ENCODE measurements at places on chromosomes 4 and X.
A peak's percentile ranks its signal among the peaks of the same experiment; 100 is the strongest.

GRCh38 chr4:127997534-127998388 lies 32.6 kb downstream of the ABHD18 start:
- DNase-seq: peak; percentile 3

DNA sequence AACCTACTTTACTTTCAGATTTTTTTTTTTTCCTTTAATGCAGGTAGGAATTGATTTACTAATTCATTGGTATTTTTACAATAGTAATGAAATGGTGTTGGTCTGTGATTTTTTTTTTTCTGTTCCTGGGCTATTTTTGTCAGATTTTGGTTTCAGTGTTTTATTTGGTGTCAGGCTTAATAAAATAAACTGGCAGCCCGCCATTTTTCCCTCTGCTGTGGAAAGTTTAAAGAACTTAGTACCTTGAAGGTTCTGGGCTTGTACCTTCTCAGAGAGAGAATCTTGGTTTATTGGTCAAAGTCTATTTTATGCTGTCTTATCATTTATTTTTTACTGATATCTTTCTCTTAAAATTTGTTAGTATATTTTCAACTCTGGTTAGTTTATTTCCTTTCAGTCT lies 64.0 kb upstream of the RHOH start:
- DNase-seq: no peak

GRCh38 chr4:103074744-103075434 lies 1.7 kb downstream of the SLC9B2 start:
- no peak for DNase-seq

- no peak for DNase-seq
These were observed 119.5 kb downstream of the STOX2 start for GRCh38 chr4:184024637-184025036.

GRCh38 chrX:143435916-143436315 lies 81.4 kb downstream of the SPANXN3 start:
- DNase-seq: no peak

GRCh38 chr4:109052821-109053220 lies 249.6 kb downstream of the COL25A1 start:
- no peak for DNase-seq

DNA sequence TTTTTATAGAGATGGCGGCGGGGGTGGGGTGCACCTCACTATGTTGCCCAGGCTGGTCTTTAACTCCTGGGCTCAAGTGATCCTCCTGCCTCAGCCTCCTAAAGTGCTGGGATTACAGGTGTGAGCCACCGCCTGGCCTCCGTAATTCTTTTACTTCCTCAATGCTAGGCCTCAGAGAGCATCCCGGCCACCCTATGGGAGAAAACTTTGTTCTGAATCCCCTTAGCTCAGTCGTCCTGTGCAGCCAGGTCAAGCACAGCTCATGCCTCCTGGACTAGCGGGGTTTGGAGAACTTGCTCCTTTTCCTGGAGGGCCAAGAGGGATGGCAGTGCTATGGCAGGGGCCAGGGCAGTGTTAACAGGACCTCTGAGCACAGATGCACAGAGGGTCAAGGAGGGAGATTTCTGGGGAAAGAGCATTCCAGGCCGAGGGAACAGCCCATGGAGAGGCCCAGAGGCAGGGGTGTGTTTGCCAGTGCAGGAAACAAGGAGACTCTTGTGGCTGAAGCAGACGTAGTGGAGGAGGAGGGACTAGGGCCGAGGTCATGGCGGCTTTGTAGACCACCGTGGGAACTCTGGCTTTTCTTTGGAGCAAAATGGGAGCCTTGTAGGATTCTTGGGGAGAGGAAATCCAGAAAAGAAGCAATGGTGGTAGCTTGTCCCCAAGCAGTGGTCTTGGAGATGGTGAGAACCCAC lies 9.8 kb upstream of the TNIP2 start:
- DNase-seq: no peak

- no peak for DNase-seq
These were observed 64.8 kb upstream of the RBPJ start for GRCh38 chr4:26255989-26256388.

DNA sequence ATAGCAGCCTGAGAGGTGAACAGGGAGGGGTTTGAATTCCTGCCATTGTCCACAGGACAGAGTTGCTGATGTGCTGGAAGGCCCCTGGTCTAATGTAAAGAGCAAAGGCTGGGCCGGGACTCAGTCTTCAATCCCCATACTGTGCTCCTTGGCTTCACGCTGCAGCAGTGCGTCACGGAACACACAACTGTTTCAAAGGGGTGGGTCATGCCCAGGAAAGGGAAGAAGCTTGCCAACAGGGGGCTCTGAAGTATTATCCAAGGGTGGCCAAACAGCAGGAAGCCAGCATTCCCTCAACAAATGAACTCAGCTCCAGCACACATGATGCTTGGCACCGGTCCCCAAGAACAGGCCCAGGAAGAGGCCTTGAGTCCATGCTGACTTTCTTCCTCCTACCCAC lies 122.5 kb downstream of the NFKB1 start:
- DNase-seq: no peak

- no peak for DNase-seq
These were observed 31.4 kb upstream of the CHRNA9 start for GRCh38 chr4:40303751-40304150.

GRCh38 chrX:147763131-147763530 lies 148.6 kb upstream of the FMR1 start:
- DNase-seq: no peak
